Activated T-cell treated with anti-CD3 and anti-CD28 coated beads, Interleukin-2, amount 50 U/mL, for 72 hours (primary cell): ENCODE measurements at places on chromosomes 16 and 17. TPM values are rescaled to one million over a fixed set of nuclear protein-coding genes. Genes with fewer than 3 reads are reported as not detected.
A peak's percentile ranks its signal among the peaks of the same experiment; 100 is the strongest.

Gene SLC38A10
- 63.6 TPM for total RNA-seq

Gene UMOD
- total RNA-seq: not detected

GRCh38 chr16:77896415-77897128 is 108.2 kb downstream of the VAT1L start:
- DNase-seq: no peak

Gene TLCD2
- 1.8 TPM for total RNA-seq

DNA sequence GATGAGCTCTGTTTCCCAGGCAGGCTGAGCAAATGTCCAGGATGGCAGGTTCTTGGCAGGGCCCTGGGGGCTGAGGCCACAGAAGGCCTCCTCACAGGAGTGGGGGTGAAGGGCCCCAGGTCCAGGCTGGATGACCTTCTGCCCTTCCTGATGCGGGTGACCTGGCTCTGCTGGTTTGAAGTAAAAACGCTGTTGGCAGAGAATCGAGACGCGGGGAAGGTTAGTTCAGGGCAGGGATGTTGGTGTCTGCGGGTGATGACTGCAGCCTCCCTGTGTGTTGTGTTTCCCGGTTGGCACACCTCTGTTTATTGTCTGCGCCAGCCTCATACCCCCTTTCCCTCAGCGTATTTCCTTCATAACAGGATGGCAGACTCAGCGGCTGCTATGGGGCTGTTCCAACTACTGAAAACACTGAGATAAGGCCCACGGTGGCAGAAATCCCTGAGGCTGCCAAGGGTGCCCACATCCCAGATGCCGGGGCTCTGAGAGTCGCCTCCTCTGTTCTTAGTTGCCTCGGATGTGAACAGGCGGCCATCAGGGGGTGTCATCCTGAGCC is 104.6 kb downstream of the METRNL start:
- DNase-seq: no peak

GRCh38 chr17:81470944-81471817 is 41.4 kb downstream of the ACTG1 start:
- DNase-seq: no peak

DNA sequence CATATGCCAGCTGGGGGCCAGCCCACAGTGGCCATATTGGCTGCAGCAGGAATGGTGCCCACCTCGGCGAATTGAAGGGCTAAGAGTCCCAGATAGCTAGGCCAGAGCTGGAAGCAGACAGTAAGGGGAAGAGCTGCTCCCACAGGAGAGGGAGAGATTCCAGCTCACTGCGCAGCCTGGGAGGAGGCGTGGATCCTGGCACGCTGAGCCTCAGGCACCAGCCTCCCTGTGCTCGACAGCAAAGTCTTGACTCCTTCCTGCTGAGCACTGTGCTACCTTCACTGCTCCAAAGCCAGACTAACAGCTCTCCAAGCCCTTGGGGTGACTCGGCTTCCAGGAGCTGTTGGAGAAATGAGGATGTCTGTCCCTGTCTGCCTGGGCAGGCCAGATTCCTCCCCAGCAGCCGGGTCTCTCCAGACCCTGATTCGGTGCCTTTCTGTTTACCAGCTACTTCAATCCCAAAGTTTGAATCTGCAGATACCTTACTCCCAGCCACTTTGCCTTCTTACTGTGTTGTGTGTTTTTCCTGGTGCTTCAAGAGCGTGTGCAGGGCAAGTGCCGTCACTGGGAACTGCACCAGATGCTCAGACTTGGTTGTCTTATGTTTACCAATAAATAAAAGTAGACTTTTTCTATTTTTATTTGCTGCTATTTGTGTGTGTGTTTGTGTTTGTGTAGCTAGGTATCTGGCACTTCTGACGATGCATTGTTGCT is 9.1 kb downstream of the CBX2 start:
- no peak for DNase-seq

DNA sequence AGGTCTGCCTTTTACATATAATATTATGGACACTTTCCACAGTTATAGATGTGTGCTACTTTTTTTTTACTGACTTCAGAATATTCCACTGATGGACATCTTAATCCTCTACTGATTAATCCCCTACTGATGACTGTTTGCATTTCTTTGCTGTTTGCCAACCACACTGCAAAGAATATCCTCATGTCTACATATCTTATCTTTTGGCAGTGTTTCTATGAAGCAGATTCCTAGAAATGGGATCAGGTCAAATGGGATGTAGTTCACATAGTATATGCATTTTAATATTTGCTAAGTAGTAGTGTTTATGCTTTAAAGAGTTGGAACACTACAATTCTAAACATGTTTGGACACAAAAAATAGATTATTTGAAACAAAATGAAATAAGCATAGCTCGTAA is 3.2 kb downstream of the CCL3 start:
- no peak for DNase-seq

Gene IRF8
- total RNA-seq: 46.8 TPM

Gene NLGN2
- 19.8 TPM for total RNA-seq

Gene KRTAP4-5
- total RNA-seq: not detected

GRCh38 chr16:24728891-24729242 is 584 bp upstream of the TNRC6A start:
- DNase-seq: no peak

Gene RCVRN
- total RNA-seq: not detected

GRCh38 chr16:87854053-87854906 is 15.0 kb downstream of the SLC7A5 start:
- DNase-seq: peak; percentile 54

- no peak for DNase-seq
Observed at GRCh38 chr17:17264430-17264829, 16.6 kb downstream of the COPS3 start.

DNA sequence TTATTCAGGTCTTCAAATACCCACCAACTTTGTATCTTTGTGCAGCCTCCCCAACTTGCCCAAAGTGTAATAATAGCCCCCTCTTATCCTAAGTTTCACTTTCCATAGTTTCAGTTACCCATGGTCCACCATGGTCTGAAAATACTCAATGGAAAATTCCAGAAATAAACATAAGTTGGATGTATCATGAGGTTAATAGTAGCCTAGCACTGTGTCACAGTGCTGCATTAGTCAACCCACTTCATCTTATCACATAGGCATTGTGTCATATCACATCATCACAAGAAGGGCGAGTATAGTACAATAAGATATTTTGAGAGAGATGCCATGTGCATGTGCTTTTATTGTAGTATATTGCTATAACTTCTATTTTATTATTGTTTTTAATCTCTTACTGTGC is 21.9 kb downstream of the OMG start:
- DNase-seq: no peak

DNA sequence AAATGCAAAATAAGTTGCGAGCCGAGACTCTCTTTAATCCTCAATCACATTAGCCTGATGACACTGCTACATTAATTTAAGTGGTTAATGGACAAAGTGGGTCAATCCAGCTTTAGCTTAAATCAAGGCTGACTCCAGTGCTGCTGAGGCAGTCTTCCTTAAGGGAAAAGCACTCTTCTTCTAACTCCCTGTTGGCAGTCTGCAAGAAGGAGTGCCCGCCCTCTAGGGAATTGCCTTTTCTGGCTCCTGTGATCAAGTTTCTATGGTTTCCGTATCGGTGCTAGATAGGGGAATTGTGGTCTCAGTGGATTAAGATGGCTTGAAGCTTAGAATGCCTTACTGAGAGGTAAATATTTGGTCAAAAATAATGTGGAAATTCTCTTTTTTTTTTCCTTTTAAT is 41.0 kb downstream of the HS3ST3B1 start:
- no peak for DNase-seq

GRCh38 chr16:15506441-15506840 is 72.1 kb downstream of the BMERB1 start:
- DNase-seq: no peak

Gene SPNS3
- 42.1 TPM for total RNA-seq

DNA sequence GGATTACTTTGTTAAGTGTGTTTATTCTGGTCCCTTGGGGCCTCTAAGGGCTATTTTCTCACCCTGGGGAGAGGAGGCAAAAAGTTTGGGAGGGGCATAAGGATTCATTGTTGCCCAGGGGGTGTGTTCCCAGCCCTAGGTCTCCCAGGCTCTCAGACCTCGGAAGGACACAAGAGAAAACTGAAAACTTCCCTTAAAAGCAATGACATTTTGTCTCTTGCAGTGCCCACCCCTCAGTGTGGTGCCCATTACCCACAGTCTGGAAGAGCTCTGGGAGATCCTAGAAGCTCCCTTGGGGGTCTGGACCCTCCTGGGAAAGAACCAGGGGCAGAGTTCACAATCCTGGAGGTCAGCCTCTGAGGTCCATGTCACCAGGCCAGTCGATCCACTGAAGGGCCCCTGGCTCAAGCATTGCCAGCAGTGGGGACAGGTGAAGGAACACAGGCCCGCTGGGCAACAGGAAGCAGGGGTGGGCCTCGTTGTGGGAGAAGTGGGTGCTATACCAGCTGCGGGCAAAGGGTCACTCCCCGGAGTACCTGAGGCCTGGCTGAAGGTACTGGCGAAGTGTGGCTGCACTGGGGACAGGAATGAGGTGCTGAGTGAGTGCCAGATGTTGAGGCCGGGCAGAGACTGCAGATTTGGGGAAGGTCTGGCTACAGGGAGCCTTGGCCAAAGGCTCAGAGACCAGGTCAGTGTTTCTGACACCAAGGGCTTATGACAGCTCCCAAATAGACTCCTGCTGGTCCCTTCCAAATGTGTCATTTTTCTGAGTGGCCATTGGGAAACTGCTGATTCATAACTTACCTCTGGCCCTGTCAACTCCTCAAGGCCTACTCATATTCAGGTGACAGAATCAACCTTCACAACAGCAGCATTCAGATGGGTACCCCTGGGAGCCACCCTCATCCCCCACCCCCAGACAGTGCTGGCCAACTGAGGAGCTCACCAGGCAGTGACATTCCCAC is 4.6 kb upstream of the ZNF747 start:
- no peak for DNase-seq

DNA sequence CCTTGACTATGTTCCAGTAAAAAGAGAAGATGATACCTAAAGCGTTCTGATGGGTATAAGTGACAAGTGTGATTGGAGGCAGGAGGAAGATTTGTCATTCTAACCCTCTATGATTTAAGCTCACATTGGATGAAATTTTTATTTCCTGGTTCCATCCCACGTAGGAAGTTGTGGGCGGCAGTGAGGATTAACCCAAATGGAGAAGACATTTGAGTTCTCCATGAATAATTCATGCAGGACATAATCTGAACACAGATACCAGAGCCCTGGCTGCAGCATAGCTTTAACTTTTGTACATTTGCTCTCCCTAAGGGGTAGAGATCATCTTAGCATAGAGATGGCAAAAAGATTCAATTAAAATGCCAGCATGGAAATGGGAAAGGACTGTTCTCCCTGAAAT is 146.3 kb downstream of the SLC39A11 start:
- DNase-seq: no peak
